ENCODE measurements at places on chromosomes 5 and 9.

GRCh38 chr5:111200828-111201227 is 23.4 kb upstream of the CAMK4 start:
- no peak for DNase-seq

- DNase-seq: no peak
Measured at GRCh38 chr9:113996531-113997001, 81.5 kb downstream of the AMBP start.

GRCh38 chr5:60382716-60383115 is 317.2 kb downstream of the DEPDC1B start:
- DNase-seq: peak; percentile 28

DNA sequence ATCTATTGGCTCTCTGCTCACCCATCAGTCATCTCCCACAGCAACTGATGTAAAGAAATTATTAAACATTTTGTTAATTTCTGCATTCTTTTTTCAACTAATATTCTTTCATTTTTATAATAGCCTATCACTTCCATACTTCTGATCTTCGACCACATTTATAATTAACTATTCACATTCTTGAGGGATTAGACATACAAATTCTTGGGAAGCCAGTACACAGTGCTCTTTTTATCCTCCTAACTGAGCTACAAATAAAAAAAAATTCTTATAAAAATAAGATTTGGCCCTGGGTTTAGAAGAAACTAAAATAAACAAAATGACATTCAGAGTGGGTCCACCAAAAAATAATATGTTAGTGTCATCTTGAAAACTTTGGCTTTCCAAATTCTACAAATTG is 103.7 kb upstream of the ITGA1 start:
- DNase-seq: no peak

DNA sequence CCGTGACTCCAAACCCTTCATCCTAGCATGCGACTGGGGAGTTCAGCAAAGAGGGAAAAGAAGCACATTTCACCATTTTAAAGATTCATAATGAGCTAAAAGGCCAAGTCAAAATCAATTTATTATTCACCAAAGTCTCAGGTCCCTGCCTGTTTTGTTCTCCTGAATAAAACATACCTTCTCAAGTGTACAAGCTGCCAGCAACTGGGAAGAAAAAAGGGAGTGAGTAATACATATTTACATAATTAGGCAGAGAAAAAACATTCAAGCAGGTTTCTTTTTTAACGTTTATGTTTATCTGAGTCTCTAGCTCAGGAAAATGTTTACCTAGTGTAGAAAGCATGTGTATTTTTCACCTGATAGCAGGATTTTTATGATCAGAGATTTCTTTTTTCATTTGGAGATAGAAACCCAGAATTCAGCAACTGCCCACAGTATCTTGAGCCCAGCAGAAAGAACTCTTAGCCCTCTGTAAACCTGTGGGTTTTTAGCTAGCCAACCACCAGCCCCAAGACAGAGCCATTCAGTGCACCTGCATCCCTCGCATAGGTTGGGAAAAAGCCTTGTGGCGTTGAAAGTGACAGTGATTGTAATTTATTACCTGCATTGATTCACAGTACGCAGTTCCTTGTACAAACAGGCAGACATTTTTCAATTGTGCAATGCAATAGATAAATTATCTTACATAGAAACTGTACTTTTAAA is 117.9 kb upstream of the GRIA1 start:
- DNase-seq: no peak

DNA sequence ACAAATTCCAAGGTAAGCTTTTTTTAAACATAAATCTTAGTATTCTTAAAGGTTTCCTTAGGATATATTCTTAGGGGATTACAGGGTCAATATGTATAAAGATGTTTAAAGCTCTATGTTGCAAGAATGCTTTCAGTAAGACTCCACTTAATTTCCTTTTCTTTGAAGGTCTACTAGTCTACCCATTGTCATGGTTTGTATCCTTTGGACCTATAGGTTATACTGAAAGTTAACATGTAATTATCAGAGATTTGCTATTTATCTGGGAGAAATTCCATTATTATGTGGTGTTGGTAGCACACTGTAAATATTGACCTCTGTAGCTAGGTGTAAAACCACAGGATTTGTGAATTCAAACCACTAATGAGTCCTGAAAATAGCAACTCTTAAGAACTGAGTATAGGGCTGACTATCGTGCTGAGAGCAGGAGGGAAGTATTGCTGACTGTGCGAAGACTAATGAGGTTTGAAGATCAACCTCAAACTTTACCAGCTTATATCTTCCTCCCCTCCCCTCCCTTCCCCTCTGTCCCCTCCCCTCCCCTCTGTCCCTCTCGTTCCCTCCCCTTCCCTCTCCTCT is 85.6 kb downstream of the GADD45G start:
- no peak for DNase-seq

DNA sequence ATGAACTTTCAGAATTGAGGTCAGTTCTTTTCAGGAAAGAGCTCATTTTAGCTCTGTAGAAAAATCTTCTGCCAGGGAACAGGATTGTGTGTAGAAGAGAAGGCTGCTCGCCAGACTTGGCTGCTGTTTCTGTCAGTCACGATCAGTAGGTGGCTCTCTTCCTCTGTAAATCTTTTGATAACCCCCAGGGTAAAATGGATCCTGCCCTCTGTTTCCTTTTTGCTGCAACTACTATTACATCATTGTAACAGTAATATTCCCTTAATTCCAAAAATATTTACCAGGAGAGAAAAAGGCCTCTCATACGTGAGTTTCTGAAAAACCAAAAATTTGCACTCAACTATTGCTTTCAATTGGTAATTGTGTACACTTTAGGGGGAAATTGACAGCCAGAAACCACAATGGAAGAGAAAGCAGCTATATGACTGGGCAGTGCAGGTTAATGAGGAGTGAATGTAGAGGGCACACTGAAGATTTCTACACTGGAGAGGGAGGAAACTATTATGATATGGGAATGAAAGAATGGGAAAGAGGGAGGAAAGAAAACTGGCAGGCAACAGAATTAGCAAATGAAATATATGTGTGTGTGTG is 12.3 kb downstream of the IFNA21 start:
- peak; percentile 5 for DNase-seq

DNA sequence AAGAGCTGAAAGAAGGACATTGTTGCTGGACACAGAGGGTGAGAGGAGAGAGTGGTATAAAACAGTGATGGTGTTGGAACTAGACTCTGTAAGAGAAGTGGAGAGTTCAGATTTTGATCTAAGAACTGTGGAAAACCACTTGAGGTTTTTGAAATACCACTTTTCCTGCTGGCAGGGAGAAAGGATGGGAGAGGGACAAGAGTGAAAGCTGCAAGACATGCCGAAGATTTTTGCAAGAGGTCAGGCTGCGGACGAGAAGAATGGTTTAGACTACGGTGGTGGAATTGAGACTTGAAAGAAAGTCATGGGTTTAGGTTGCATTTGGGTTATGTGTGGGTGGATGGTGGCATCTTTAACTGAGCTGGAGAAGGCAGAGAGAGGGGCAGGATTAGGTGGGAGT is 202.2 kb upstream of the RPS23 start:
- DNase-seq: no peak

DNA sequence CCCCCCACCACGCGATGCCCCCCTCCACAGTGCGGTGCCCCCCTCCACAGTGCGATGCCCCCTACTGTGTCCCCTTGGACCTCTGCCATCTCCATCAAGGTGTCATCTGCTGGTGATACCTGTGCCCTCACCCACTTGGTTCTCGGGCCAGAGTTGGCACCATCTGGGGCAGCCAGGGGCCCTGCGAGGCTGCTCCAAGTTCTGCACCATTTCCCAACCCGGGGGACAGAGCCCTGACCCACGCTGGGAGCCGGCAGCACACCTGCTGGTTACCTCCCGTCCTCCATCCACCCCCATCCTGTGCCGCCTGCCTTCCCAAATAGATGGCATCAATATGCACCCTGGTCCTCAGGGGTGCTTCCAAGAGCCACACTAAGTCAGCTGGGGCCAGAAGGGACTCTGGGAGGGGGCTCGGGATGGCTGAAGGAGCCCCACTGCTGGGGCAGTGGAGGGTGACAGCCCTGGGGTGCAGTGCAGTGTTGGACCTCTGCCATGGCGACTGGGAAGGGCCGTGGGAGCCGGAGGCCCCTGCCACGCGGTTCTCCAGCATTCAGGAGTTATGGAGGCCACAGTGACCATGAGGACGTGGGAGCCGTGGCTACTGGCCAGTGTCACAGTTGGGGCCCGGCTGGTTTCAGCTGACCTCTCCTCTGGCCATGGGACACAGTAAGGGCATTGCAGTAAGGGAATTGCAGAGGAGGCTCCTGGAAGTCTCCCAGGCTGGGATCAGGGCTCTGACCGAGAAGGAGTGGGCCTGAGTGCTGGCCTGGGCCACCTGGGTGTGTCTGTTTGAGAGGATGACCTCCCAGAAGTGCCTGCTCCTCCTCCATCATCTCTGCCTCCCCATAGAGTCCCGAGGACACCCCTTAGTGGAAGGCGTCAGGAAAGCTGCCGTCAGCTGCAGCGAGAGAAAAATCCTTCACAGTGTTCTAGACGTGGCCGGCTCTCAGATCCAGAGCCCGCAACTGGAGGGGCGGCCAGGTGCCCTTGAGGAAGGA is 44.2 kb upstream of the NOTCH1 start:
- DNase-seq: no peak

DNA sequence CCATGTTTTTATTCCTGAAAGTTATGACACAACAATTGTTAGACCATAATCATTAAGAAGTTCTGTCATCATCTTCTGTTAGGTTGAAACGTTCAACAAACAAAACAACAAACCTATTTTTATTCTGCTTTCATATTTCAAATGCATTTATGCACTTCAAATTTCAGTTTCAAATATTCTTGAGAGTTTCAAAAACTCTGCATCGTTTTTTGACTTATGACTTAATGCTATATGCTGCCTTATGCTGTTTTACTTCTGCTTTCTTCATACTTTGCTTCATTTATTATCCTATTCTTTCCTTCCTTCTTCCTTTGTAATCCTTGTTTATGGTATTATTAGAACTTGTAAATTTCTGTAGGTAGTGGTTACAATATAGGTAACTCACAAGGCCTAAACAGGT is 95.0 kb downstream of the PCSK1 start:
- DNase-seq: no peak

- DNase-seq: no peak
Measured at GRCh38 chr9:74006935-74007334, 490.2 kb upstream of the RORB start.

DNA sequence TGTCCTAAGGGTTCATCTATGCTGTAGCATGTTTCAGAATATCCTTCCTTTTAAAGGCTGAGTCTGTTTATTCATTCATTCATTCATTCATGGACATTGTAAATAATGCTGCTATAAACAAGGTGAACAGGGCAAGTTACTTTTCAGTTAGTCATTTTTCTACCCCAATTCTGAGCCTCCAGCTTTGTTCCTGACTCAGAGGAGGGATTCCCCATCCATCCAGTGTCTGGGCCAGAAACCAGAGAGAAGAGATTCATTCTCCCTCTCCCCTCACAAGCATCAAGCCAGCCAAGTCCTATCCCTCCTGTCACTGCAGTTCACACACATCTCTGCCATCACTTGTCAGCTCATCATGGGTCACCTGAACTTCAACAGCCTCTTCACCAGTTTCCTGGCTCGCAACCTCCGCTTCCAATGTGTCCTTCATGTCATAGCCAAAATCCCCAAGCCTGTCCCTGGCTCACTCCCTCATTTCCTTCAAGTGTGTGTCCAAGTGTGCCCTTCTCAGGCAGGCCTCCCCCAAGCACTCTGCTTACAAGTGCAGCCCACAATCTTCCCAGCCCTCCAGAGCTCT is 203.0 kb downstream of the TTLL11 start:
- no peak for DNase-seq

- DNase-seq: no peak
Measured at GRCh38 chr9:25418974-25419373, 259.3 kb downstream of the TUSC1 start.

- no peak for DNase-seq
Measured at GRCh38 chr5:59325070-59325469, 568.5 kb downstream of the PDE4D start.

- DNase-seq: no peak
Measured at GRCh38 chr5:96372726-96373380, 60.2 kb downstream of the PCSK1 start.

- no peak for DNase-seq
Measured at GRCh38 chr5:80034559-80034958, 589 bp upstream of the THBS4 start.

DNA sequence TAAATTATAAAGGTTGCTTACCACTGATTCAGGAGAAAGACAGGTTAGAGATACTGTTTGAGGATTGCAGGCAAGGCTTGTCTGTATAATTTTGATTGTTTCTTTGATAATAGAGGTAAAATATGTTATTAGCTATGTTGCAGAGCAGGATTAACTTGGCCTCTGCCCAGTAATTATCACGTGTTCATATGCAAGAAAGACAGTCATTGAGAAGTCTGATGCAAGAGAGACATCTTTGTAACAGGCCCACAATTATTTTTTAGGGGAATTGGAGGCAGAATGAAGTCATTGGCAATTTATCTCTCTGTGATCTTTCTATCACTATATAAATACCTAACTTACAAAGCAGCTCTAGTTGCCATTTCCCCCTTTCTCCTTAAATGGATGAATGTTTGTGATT is 46.0 kb downstream of the SLC44A1 start:
- DNase-seq: peak; percentile 58

GRCh38 chr5:180097163-180097894 is 25.8 kb upstream of the RNF130 start:
- DNase-seq: no peak

- DNase-seq: no peak
Measured at GRCh38 chr5:93829346-93829745, 87.9 kb upstream of the POU5F2 start.

GRCh38 chr9:21579247-21579671 is 97.1 kb upstream of the IFNE start:
- DNase-seq: no peak

- no peak for DNase-seq
Measured at GRCh38 chr9:135190789-135191577, 103.5 kb downstream of the OLFM1 start.

GRCh38 chr9:69332067-69332685 is 7.2 kb downstream of the ENTREP1 start:
- no peak for DNase-seq

DNA sequence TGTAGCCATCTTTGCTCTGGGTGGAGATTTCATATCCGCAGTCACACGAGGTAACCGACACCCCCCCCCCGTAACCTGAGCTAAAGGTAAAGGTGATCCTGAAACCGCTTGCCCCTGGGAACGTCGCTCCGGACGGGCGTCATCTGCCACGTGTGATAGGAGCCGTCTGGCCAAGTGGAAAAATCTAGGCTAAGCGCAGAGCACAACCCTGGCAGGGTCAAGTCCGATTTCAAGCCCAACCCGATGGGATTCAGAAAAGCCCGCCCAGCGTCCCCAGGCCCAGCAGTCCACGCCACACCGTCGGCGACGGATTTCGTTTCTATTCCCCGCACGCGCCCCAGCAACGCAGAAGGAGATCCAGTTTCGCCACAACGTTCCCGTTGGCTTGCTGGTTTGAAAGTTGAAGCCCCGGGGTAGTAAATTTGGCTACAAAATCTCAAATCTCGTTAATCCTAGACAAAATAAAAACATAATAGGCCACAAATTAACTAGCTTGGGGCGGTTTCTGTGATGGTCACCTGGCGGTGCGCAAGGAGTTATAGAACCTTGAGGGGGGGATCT is 32.4 kb upstream of the NFIB start:
- peak; percentile 40 for DNase-seq
